ENCODE measurements at places on chromosomes 4 and X.

DNA sequence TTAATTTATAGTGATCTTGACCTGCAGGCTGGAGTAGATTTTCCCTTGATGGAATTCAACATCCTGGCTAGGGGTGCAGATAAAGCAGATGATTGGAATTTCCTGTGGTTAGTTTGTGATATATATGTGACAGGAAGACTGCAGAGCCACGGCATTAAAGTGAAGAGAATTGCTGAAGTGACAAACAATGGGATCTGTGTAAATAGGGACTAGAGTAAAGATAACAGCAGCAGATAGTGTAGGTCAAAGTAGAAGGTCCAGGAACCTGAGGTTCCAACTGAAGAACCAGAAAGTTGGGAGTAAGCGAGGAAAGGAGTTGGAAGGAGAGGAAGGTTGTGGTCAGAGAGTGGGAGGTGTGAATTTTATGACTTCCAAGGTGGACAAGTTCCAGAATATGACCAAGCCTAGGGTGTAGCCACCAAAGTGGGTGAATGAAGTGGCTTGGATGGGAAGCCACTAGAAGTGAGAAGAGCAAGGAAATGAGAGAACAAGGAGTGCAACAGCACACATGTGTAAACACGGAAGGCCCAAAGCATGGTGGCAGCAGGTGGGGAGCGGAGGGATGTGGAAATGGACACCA, 325.0 kb downstream of the RAB28 start:
- peak; percentile 4 for DNase-seq

- DNase-seq, result no peak
Observed at GRCh38 chr4:157023941-157024340, 52.0 kb upstream of the GLRB start.

GRCh38 chr4:891747-892146, 40.4 kb downstream of the GAK start:
- DNase-seq, result no peak

- DNase-seq, result no peak
Observed at GRCh38 chr4:71198958-71199357, 139.9 kb upstream of the SLC4A4 start.

- no peak for DNase-seq
Observed at GRCh38 chrX:24692305-24692704, 1.4 kb upstream of the POLA1 start.

GRCh38 chr4:174734181-174734580, 94.9 kb downstream of the GLRA3 start:
- DNase-seq, result no peak

DNA sequence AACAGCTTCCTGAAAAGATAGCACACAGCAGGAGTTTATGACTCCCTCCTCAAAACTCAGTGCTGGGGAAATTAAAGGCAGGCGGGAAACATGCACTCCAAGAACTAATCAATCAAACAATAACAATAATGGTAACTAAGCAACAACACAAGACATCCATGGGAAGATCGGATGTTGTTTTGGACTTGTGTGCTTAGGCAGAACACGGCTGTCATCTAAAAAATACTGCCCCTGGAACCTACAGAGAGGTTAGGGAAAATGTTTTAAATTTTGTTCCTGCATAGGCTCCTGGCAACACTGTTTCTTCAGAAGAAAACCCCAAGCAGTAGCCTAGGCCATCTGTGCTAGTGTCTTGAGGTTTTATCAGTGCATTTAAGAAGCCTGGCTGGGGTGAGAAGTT, 1378.2 kb downstream of the STIM2 start:
- no peak for DNase-seq

GRCh38 chr4:8331575-8331955, 62.0 kb downstream of the HTRA3 start:
- DNase-seq, result no peak

DNA sequence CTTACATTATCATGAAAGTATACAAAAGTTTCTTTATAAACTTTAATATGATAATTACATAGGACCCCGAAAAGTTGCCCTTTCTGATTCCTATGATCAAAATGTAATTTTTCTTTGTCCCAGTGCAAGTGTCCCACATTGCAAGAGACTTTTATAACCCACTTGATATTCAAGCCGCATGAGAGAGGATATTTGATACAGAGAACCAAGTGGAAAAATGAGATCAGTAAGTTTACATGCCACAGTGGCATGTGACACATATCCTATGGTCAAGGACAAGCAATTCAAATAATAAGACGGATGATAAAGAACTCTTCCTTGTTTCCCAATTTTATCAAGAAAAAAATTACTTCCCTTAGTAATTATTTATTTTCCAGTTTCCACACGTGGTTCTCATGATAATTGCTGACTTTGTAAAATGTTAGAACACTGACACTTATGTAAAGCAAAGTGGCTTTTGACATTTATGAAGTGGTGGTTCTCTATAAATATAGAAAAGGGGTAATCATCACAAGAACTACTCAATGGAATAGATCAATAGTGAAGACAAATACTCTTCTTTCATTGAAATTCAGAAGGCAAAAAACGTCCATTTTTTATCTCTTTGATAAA, 273.7 kb upstream of the NOCT start:
- DNase-seq, result no peak

DNA sequence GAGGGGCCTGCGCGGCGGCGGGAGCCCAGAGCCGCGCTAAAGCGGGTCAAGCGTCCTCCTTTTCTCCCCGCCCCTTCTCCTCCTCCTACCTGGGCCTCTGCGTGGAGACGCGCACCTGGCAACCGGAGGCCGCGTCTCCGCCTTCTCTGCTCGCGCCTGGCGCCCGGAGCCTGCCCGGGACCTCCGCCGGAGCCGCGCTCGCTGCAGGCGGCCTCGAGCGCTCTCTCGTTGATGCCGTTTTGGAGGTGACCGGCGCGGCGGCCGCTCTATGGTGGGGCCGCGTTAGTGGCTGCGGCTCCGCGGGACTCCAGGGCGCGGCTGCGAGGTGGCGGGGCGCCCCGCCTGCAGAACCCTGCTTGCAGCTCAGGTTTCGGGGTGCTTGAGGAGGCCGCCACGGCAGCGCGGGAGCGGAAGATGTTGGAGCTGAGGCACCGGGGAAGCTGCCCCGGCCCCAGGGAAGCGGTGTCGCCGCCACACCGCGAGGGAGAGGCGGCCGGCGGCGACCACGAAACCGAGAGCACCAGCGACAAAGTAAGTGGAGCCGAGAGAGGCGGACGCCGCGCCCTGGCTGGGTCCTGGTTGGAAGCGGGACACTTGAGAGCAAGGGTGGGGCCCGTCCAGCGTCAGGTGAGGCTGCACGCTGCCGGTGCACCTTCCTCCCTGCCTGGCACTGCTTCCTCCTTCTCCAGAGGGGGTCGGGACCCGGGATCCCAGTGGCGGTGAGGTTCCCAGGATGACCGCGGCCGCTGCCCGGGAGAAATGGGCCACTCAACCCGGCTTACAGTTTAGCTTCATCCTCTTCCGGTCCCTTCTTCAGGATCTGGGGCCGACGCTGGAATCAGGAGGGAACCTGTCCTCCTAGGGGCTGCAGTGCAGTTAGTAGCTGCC, at the start of gene CDS1:
TSS of gene CDS1 (plus strand) at position 140 of the 888 bp plus-strand sequence. CDS start at position 415, 275 bp downstream.
- DNase-seq, result peak; percentile 68

- no peak for DNase-seq
Observed at GRCh38 chr4:67869580-67870190, 14.1 kb downstream of the TMPRSS11D start.

DNA sequence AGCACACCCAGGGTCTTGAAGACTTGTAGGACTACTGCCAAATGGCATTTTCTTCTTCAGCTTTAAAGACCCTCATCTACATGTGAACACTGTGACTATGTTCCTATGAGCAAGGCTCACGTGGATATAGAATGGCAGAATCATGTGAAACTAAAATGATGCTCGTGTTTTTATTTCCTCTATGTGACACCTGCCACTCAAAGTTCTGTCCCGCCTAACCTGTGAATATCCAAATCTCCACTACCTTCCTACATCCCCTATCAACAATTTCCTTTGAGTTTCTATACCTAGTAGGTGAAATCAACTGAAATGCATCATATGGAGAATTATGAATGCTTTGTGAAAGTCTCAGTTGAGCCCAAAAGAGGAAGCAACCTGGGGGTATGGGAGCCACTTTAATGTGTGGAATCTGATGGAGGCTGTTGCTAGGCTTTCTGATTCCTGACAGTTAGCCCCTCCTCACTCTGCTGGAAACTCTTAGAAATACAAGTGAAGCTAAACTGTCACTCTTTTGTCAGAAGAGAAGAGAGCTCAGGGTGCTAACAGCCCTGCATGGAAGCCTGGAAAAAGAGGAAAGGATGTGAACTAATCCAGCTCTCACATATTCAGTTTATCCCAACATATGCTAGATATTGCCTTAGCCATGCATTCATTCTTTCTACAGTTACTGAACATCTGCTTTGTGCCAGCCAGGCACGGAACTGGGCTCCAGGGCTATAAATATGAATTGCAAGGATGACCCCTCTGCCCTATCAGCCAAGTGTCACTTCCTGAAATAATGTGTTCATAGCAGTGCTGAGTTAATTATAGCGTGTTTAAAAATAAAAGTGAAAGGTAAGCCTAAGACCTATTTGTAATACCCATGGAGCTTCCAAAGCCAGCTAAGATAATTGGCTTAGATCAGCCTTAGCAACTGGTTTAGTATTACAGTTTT, 11.0 kb downstream of the LHFPL1 start:
- no peak for DNase-seq

- DNase-seq, result no peak
Observed at GRCh38 chr4:82864336-82864979, 26.5 kb downstream of the SEC31A start.

DNA sequence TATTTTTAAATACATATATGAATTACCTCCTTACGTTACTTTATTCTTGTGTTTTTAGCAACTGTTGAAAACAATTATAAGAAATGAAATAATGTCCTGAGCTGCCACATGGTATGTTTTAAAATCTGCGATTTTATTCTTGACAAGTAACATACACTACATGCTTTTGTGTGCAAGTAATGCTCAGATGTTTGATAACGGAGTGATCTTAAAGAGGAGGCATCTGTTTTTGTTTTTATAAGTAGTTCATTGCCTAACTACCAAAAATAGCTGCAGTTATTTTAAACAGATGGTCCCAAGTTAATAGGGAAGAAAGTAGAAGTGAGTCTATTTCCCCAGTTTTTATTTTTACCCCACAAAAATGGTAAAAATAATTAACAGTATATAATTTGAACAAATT, 55.2 kb downstream of the GAB1 start:
- DNase-seq, result no peak

DNA sequence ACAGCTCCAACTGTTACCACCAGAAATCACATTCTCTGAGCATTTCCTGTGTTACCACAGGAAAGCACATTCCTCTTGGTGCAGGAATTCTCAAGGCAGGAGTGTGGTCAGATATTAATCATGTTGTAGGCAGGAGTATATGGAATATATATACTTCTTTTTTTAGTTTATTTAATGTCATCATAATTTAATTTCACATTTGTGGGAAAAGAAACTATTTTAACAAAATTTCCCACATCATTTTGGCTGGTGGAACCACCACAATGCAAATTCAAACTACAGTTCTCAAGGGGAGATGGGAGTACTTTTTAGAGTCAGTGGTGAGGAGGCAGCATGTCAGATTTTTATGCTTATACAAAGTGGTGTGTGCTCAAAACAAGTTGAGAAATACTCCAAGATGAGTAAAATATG, 139.0 kb downstream of the ATP10D start:
- DNase-seq, result no peak

GRCh38 chrX:153974003-153974725, 1.6 kb downstream of the TMEM187 start:
- no peak for DNase-seq

GRCh38 chrX:1449036-1449822, 3.5 kb downstream of the ASMTL start:
- no peak for DNase-seq

DNA sequence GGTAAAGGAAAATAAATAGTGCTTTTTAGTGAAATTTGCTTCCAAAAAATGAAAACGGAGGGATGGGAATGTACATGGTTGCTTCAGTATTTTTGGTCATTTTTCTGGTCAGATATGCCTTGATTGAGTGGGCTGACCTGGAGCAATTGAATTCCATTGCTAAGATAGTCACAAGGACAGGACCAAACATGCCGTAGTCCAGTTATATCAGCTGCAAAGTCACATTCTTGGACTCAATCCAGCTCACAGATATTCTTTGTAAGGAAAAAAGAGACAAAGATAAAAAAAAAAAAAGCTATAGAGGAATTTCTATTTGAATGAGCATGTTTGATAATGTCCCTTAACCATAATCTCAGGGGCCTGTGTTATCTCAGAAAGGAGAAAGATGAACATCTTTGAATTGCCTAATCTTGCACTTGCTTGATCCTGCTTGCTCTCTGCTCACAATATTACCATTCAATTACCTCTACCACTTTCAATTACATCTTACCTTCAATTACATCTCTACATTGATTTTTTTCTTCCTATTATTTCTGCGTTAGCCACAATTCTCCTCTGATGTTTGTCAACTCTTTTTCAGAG, 75.4 kb upstream of the PACRGL start:
- DNase-seq, result no peak

GRCh38 chrX:15224747-15225146, 45.1 kb downstream of the ASB9 start:
- DNase-seq, result no peak

GRCh38 chrX:44770121-44770520, 73.7 kb upstream of the DUSP21 start:
- no peak for DNase-seq

DNA sequence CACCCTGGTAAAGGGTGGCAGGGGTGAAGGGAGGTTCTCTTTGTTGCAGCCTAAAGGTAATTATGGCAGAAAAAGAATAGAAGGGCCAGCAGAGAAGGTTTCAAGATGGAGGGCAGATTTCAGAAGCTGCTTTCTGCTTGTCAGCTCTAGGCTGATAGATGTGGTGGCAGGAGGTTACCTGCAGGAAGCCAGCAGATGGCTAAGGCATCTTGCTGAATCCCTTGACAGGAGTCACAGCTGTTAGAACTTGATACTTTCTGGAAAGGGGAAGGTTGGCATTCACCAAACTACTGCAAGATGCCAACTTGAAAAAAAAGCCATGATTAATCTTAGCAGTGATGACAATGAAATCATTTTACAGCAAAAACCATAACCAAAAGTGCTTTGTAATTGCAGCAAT, 69.5 kb upstream of the CBLL2 start:
- no peak for DNase-seq

GRCh38 chrX:103565752-103566151, 19.6 kb upstream of the TCEAL4 start:
- DNase-seq, result no peak

GRCh38 chrX:38279188-38279587, 48.1 kb downstream of the RPGR start:
- DNase-seq, result no peak

DNA sequence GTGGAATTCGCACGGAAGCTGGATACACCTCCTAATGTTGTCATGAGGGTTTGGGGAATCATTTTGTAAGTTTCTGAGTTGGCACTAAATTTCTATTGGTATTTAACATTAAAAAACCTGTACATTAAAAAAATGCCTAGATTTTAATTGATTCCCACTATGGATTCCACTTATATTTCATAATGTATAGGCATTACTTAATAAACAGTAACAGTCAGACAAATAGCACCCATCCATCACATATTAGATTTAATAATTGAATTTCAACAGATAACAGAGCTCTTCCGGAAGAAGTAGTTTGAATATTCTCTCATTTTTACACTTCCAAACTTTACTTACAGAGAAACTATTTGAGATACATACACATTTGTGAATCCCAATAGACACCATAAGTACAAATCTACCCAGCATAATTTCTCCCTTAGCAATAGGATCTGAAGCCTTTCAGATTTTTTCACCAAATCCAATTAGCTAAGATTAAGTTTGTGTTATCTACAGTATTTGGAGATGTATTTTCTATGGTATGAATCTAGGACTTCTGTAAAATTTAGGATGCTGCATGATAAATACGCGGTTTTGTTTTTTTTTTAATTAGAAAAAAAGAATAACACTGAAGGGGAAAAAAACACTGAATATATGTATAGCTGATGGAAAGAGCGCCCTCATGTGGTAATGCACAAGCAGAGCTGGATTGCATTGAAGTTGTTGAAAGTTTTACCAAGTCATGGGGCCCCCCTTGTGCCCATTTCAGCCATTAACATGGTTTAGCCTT, 12.2 kb upstream of the ODAM start:
- DNase-seq, result peak; percentile 44
